Left ventricle myocardium inferior (tissue), 1 donor: ENCODE measurements at places on chromosomes 7 and 10. TPM values are rescaled to one million over a fixed set of nuclear protein-coding genes. Genes with fewer than 3 reads are reported as not detected.
A peak's percentile ranks its signal among the peaks of the same experiment; 100 is the strongest.

DNA sequence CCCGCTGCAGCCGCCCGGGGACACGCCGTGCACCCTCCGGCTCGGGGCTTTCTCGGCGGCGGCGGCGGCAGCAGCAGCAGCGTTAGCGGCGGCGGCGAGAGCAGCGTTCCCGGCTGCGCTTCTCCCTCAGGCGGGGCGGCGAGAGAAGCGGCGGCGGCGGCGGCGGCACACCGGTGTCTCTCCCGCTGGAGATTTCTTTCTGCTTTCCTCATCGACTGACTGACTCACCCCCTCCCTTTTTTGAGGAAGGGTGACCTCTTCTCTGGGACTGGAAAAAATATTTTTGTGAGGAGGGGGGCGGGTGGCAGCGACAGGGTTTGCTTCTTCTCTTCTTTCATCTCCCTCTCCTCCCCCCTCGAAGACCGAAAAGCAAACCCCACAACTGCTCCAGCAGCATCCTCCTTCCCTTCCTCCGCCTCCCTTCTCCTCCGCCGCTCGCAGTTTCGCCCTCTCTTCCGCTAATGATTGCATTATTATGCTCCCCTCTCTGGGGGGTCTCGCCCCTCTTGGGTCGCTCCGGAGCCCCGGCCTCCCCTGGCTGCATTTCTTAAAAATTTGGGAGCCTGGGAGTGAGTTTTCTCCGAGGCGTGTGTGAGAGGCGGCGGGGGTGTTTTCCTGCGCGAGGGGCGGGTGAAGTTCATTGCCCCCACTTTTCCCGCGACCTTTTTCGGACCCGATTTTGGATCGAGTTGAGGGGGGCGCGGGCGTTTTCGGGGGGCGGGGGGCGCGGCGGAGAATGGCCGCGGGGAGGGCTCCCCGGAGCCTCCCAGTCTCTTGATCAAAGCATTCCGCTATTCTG, 411 bp downstream of the AUTS2 start:
- DNase-seq, result no peak
- peak overlapping the region; percentile 95 for H3K4me3 ChIP-seq
- H3K27me3 ChIP-seq, result no peaks in the 10 kb centered on the region
- H3K4me1 ChIP-seq, result peaks cover 47% of the 10 kb centered on the region
- peak overlapping the region; percentile 89 for H3K27ac ChIP-seq

DNA sequence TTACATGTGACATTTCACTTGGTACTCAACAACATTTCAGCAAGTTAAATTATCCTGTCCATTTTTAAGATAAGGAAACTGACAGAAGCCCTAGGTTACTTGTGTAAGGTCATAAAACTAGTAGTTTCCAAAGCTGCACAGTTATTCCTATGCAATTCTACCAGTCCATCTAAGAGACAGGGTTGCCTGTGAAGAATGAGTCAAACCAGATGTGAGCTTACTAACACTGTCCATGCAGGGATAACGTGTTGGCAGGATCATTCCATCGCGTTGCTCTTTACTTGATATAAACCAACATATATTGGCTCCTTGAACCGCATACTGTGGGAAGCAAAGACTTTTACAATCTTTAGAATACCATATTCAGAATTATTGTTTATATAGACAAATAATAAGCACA, 280.9 kb upstream of the HGF start:
- H3K36me3 ChIP-seq, result no peaks in the 10 kb centered on the region
- no peak overlapping the region for H3K4me3 ChIP-seq
- H3K27me3 ChIP-seq, result no peaks in the 10 kb centered on the region
- no peak for DNase-seq
- H3K27ac ChIP-seq, result no peak overlapping the region

DNA sequence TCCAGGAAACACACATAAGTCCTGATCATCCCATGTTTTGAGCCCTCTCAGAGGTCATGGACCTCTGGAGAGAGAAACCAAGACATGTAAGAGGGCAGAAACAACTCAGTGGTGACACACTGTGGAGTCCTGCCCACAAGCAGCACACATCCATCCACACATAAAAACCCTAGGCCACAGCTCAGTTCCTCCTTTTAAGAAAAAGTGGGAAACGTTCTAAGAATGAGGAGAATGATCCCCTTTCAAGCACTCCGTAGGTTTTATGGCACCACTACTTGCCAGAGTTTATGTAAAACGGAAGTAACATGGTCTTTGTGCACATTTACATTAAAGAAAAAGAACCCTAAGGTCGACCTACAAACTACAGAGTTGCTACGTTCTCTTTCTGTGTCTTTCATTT, 19.9 kb downstream of the ATAD1 start:
- no peak for DNase-seq
- H3K27me3 ChIP-seq, result no peaks in the 10 kb centered on the region
- peaks cover 71% of the 10 kb centered on the region for H3K4me1 ChIP-seq
- peaks cover 23% of the 10 kb centered on the region for H3K36me3 ChIP-seq
- H3K4me3 ChIP-seq, result no peak overlapping the region

DNA sequence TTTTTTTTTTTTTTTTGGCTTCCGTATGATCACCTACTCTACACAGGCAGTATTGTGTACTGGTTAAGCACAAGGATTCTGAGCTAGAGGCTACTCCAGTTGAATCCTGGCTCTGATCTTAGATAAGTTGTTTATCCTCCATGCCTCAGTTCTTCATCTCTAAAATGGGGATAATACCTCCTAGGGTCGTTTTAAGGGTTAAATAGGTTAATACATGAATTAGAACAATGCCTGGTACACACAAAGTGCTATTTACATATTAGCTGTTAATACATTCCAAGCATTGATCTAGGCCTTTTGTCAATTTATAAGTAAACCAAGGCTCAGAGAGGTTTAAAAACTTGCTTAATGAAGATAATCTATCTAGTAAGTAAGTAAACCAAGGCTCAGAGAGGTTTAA, 59.0 kb downstream of the ST7 start:
- no peaks in the 10 kb centered on the region for H3K27me3 ChIP-seq
- no peaks in the 10 kb centered on the region for H3K36me3 ChIP-seq
- H3K27ac ChIP-seq, result no peak overlapping the region

- no peak overlapping the region for H3K27ac ChIP-seq
- H3K36me3 ChIP-seq, result peaks cover 10% of the 10 kb centered on the region
- H3K27me3 ChIP-seq, result no peaks in the 10 kb centered on the region
- H3K4me3 ChIP-seq, result no peak overlapping the region
- H3K4me1 ChIP-seq, result peaks cover 46% of the 10 kb centered on the region
- DNase-seq, result no peak
Observed at GRCh38 chr7:150365673-150366398, 2.8 kb upstream of the REPIN1 start.

DNA sequence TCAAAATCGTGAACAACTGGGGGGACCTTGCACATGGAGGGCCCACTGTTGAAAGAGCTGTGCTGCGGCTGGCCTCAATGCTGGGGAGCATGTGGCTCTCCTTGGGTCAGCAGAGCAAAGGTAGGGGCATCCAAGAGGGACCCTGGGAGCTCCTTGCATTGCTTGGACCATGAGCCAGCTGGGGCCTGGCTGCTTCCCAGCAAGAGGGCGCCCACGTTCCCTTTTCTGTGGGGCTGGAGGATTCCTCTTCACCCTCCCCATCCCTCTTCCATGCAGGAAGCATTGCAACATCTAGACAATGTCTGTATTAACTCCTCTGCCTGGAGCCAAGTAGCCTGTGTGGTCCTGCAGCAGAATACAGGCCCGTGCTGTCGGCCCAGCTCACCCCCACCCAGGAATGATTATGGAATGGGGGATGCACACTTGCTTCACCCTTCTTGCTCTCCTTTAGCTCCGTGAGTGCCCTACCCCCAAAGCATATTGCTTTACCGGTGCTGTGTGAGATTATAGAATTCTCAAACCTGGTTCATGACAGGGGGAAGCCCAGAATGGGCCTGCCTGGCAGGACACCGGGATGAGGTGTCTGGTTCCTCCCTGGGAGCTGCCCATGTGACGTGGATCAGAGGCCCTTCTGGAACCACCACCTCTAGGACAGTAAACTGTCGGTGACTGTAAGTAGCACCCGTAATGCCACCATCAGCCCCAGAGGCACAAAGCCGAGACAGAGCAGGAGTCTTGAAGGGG, 61.9 kb downstream of the SYPL1 start:
- peaks cover 9% of the 10 kb centered on the region for H3K4me1 ChIP-seq
- no peaks in the 10 kb centered on the region for H3K27me3 ChIP-seq
- no peaks in the 10 kb centered on the region for H3K36me3 ChIP-seq

DNA sequence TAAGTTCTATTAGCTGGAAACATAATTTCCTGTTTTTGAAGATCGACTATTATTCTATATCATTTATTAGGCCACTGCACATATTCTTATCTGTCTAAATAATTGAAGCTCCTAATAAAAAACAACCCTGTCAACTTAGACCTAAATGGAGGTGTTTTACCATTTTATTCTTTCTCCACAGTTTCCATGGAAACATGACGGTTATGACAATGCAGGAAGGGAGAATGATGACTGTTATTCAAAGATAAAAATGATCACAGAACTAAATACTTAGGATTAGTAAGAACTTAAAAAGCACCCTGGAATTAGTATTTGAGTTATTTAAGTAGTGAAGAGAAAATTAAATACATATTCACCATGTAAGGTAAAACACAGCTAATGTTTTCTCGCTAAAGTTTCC, 119.9 kb upstream of the DKK1 start:
- H3K4me1 ChIP-seq, result peaks cover 3% of the 10 kb centered on the region
- H3K27me3 ChIP-seq, result no peaks in the 10 kb centered on the region
- H3K27ac ChIP-seq, result no peak overlapping the region
- H3K36me3 ChIP-seq, result no peaks in the 10 kb centered on the region
- no peak for DNase-seq

DNA sequence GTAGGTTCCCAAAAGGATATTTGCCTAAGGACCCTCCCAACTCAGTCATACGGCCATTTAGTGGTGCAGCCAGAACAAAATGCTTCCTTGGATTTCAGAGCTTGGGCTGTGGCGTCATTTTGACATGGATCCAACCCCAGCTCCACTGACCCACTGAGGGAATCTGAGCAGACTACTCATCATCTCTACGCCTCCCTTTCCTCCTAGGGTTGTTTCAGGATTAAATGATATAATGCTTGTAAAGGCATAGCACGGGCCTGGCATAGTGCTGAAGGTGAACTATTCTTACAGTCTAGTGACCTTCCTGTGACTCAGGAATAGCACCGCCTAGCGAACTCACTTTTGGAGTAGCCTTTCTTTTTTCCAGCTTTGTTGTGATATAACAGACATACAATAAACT, 70.3 kb upstream of the LOXL4 start:
- H3K36me3 ChIP-seq, result no peaks in the 10 kb centered on the region
- H3K27ac ChIP-seq, result no peak overlapping the region
- no peak for DNase-seq
- H3K27me3 ChIP-seq, result peaks cover 15% of the 10 kb centered on the region
- no peak overlapping the region for H3K4me3 ChIP-seq

GRCh38 chr7:155731380-155731779, 80.9 kb downstream of the SHH start:
- no peak overlapping the region for H3K27ac ChIP-seq
- DNase-seq, result no peak
- peaks cover 74% of the 10 kb centered on the region for H3K4me1 ChIP-seq
- no peaks in the 10 kb centered on the region for H3K27me3 ChIP-seq
- H3K4me3 ChIP-seq, result no peak overlapping the region

DNA sequence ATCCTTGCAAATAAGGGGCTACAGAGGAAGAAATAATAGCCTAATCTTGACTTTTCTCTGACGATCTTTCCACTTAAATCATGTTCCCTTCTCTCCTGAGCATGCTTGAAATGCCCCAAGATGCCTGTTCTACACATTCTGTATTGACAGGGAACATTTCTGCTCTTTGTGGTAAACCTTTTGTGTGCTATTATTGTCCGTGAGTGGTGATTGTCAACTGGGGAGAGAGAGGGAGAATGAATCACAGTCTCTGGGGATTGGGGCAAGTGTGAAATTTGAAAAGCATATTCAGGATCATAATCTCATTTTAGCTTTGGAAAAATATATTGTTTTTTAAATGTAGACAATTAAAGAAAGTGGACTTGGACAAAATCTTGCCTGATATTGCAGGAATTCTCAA, 20.6 kb downstream of the UBTD1 start:
- H3K27me3 ChIP-seq, result no peaks in the 10 kb centered on the region
- no peaks in the 10 kb centered on the region for H3K36me3 ChIP-seq
- no peak for DNase-seq
- no peak overlapping the region for H3K4me3 ChIP-seq
- H3K4me1 ChIP-seq, result peaks cover 91% of the 10 kb centered on the region
- H3K27ac ChIP-seq, result peak overlapping the region; percentile 78

The OR2A7 gene
- total RNA-seq, result 0.16 TPM

The CHAT gene
- total RNA-seq, result not detected

The GPR141 gene
- 0.33 TPM for total RNA-seq

The DENND2A gene
- 10.8 TPM for total RNA-seq

The RBM33 gene
- total RNA-seq, result 30.8 TPM

The AKR1C1 gene
- total RNA-seq, result 34.1 TPM

The CYP2W1 gene
- total RNA-seq, result not detected
